ENCODE measurements at places on chromosomes 4 and X. TPM values are rescaled to one million over a fixed set of nuclear protein-coding genes. Genes with fewer than 3 reads are reported as not detected.

Gene BEX5
- 57.9 TPM for total RNA-seq

Gene ATP5ME
- total RNA-seq = 128 TPM

Gene FREM3
- total RNA-seq = 3.2 TPM

Gene PAGE4
- total RNA-seq = not detected

Gene CTAG1A
- total RNA-seq = not detected

Gene CT45A3
- total RNA-seq = not detected

Gene CACNA1F
- not detected for total RNA-seq
